ENCODE measurements at places on chromosomes 6 and 20.

GRCh38 chr6:19719691-19720128, 117.5 kb upstream of the ID4 start:
- DNase-seq = no peak

- DNase-seq = no peak
Measured at GRCh38 chr20:48596334-48596898, 231.4 kb downstream of the PREX1 start.

DNA sequence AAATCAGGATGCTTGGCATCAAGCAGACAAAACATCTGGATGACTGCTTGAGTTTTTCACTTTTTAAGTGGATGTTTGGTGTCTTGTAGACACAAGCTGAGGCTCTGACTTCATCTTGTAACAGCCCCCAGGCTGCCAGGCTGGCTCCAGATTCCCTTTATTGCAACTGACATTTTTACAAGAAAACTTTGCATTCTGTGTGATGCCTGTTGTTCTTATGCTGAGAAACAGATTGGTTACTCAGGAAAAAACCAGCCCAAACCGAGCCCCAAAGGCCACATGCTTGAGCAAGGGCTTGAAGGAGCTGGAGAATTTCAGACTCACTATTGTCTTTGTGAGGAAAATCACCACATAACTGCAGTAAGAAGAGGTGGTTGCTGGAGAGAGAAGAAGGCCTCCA, 98.4 kb upstream of the PREP start:
- no peak for DNase-seq

DNA sequence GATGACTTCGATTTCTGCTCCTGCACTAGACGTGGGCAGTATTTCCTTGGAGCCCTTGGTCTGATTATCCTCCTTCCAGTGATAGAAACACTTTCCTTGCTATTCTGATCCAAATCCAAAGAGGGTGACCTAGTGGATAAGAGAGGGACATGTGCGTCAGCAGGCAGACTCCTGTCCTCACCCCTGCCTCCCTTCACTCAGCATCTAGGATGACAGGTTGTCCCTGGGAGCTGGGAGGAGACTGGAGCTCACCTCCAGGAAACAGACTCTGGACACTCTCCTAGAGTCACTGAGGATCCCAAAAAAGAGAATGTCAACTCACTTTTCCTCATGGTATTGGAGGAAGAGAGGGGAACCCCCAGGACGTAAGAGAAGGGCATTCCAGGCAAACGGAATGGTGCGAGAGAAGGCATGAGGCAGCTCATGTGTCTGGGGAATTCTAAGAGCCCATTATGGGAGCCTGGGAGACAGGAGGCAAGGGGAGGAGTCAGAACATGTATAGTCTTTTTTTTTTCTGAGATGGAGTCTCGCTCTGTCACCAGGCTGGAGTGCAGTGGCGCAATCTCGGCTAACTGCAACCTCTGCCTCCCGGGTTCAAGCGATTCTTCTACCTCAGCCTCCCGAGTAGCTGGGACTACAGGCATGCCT, 2.2 kb downstream of the C20orf173 start:
- DNase-seq = no peak

DNA sequence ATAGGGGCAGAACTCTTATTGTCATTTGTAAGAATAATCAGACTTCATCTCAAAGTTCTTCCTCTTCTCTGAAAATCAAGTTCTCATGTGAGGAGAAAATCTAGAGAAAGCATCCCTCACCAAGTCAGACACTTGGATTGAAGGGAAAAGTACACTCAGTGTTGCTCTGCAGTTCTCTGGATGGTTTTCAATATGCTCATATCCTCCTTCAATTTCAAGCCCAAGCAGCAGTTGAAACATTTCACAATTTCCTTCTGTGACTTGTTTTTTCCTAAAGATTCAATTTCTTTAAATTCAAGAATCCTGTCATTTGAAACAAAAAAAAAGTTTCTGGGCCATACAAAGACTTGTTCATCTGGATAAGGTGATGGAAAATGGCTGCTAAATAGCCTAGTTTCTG, 140.2 kb upstream of the AHI1 start:
- no peak for DNase-seq

GRCh38 chr20:32508775-32509119, 76.4 kb downstream of the NOL4L start:
- DNase-seq = no peak

Data from endothelial cell (in vitro differentiated cells).